ENCODE measurements at places on chromosomes 6 and 20.
A peak's percentile ranks its signal among the peaks of the same experiment; 100 is the strongest.

GRCh38 chr6:43977404-43978111, 149.7 kb downstream of the MRPL14 start:
- H3K36me3 ChIP-seq = no peaks in the 10 kb centered on the region
- no peak for DNase-seq
- H3K4me1 ChIP-seq = no peaks in the 10 kb centered on the region
- no peak overlapping the region for H3K27ac ChIP-seq
- no peak overlapping the region for H3K4me3 ChIP-seq

DNA sequence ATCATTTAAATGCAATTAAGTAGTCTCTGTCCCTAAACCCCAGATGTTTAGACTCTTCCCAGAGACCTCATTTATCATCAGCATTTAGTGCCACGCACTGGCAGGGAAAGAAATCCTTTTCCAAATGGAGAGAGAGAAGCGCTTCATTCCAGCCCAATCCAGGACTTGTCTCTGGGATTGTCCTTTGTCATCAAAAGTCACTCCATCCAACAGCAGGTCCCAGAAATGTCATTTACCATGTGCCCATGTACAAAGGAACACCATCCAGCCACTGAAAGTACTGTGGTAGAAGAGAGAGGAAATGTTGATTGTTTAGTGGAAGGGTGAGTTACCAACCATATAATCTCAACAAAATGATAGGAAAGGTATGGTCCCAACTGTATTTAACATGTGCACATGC, 66.9 kb upstream of the SMIM28 start:
- peaks cover 9% of the 10 kb centered on the region for H3K4me1 ChIP-seq
- DNase-seq = no peak
- H3K27ac ChIP-seq = no peak overlapping the region
- no peak overlapping the region for H3K4me3 ChIP-seq
- no peaks in the 10 kb centered on the region for H3K36me3 ChIP-seq

GRCh38 chr6:159252955-159253508, 83.8 kb downstream of the FNDC1 start:
- H3K27ac ChIP-seq = no peak overlapping the region
- no peaks in the 10 kb centered on the region for H3K4me1 ChIP-seq
- H3K27me3 ChIP-seq = peaks cover 17% of the 10 kb centered on the region

DNA sequence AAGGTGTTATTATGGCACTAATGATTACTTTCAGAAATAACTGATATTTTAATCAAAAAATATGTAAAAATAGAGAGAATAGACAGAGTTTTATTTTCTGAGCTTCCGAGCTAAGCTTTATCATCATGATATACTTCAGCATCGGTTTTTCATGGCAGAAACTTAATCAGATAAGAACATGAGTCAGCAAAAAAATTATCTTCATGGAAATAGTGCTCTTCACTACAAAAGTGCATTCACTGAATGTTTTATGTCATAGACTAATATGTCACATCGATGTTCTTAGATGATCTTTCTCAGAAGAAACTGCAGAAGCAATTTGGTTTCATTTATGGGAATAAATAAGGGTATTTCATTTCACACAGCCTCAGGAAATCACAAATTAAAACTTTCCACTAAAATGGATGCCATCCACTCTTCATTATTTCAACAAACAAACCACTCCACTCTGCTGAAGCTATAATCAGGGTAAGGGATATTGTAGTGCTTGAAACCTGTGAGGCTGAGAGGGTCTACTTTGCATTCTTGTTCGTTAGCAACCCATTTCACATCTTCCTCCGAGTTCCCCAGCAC, 10.2 kb upstream of the MAP3K7 start:
- no peaks in the 10 kb centered on the region for H3K4me1 ChIP-seq
- peaks cover 40% of the 10 kb centered on the region for H3K27me3 ChIP-seq
- no peak for DNase-seq
- no peak overlapping the region for H3K27ac ChIP-seq
- H3K4me3 ChIP-seq = no peak overlapping the region

GRCh38 chr20:33650753-33651561, 11.2 kb upstream of the C20orf144 start:
- H3K27me3 ChIP-seq = no peaks in the 10 kb centered on the region
- DNase-seq = no peak
- no peak overlapping the region for H3K4me3 ChIP-seq
- peaks cover 34% of the 10 kb centered on the region for H3K4me1 ChIP-seq

DNA sequence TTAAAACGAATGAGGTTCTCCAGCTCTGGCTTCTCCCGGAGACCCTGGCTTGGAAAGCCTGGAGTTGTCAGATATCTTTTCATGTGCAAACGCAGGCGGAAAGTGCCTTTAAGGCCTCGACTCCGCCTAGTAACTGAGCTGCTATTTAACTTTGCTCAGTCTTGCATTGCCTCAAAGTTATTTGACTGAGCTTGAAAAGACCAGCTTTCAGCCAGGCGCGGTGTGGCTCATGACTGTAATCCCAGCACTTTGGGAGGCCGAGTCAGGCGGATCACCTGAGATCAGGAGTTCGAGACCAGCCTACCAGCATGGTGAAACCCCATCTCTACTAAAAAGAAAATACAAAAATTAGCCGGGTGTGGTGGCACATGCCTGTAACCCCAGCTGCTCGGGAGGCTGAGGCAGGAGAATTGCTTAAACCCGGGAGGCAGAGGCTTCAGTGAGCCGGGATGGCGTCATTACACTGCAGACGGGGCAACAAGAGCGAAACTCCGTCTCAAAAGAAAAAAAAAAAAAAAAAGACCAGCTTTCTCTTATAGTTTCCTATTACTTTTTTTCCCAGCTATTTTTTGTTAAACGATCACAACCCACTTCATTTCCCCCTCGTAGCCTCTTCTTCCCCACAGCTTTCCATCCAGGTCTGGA, 1.9 kb downstream of the GCNT2 start:
- no peak for DNase-seq
- peaks cover 84% of the 10 kb centered on the region for H3K4me1 ChIP-seq
- H3K4me3 ChIP-seq = peak overlapping the region; percentile 75
- H3K27me3 ChIP-seq = no peaks in the 10 kb centered on the region

DNA sequence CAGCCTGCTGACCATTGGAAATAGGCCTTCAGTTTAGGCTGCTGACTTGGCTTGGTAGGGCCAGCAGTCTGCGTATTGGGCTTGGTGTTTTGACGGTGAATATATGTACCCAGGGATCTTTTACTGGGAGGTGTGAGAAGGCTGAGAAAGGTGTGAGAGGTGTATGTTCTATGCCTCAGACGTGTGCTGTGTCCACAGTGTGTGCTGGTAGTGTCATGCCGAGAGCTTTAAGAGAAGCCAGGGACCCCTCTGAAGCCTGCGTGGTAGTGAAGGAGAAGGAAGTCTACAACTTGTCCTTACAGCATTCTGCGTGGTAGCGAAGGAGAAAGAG, 2.1 kb downstream of the SS18L1 start:
- H3K36me3 ChIP-seq = peaks cover 28% of the 10 kb centered on the region
- no peak for DNase-seq
- H3K4me1 ChIP-seq = peaks cover 55% of the 10 kb centered on the region
- H3K4me3 ChIP-seq = peak overlapping the region; percentile 90
- H3K27ac ChIP-seq = no peak overlapping the region

DNA sequence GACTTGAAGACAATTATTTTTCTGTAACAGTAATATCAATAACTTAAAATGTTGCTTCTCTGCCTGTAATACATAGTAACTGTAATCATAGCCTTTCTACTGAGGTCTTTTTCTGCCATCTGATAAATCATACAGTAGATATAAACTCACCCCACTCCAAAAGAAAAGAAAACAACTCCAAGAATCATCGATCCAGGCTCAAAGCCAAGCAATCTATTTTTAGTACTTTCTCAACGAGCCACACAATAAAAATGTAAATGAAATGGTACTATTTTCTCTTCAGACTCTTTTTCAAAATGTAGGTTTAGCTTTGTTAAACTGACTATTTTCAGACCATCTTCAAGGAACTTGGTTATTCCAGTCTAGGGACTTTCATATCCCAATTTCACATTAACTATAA, 493.3 kb downstream of the ADGRB3 start:
- H3K4me3 ChIP-seq = no peak overlapping the region
- no peaks in the 10 kb centered on the region for H3K36me3 ChIP-seq
- H3K27me3 ChIP-seq = peaks cover 3% of the 10 kb centered on the region
- no peaks in the 10 kb centered on the region for H3K4me1 ChIP-seq

DNA sequence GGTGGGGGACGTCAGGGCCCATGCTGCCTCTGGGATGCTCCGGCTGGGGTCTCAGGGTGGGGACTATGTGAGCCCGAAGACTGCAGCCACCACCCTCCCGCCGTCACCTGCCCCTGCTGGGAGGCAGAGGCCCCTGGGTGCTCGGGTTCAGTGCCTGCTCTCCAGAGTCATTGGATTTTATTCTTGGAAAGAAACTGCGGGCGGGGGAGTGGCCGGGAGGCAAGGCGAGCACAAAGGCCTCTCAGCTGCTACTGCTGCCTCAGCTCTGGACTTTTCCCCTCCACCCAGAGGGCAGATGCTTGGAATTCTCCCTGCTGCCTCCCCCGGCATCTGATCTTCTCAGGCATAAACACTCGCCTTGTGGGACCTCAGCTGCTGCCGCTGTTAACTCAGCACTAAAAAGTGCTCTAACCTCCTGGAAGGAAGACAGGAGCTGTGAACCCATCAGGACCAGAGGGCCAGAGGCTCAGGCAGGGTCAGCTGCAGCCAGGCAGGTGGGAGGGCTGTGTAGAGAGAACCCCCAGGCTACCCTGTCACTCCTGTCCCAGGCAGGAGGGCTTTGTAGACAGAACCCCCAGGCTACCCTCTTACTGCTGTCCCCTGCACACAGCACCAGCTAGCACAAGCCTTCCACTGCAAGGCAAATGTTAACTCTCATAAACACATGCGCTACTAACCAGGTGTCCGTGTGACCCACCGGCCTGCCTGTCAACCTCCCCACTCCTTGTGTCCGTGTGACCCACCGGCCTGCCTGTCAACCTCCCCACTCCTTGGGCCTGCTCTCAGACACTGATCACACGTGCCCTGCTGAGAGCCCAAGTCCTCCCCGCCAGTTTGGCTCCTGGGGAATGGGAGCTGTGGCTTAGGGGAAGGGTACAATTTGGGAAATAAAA, 9.4 kb upstream of the FRMD1 start:
- DNase-seq = peak; percentile 67
- peaks cover 73% of the 10 kb centered on the region for H3K4me1 ChIP-seq
- H3K4me3 ChIP-seq = peak overlapping the region; percentile 15

GRCh38 chr6:152233547-152234320, 403.4 kb downstream of the SYNE1 start:
- H3K4me3 ChIP-seq = no peak overlapping the region
- peaks cover 38% of the 10 kb centered on the region for H3K36me3 ChIP-seq
- no peaks in the 10 kb centered on the region for H3K27me3 ChIP-seq
- H3K4me1 ChIP-seq = no peaks in the 10 kb centered on the region

DNA sequence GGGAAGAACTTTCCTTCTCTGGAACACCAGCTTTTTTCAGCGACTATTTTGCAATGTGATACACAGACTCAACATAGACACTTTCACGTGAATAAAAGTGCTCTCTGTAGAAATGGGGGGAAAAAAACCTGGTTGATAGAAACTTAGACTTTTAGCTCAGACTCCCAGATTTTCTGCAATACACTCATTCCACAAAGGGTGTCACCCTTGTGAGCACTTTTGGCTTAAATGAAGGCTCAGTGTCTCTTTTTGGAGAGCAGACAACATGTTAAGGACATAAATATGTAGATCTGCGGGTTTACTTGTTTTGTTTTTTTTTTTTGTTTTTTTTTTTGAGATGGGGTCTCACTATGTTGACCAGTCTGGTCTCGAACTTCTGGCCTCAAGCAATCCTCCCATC, 579.6 kb downstream of the PTPRT start:
- DNase-seq = no peak
- peaks cover 12% of the 10 kb centered on the region for H3K27me3 ChIP-seq
- no peak overlapping the region for H3K4me3 ChIP-seq
- H3K36me3 ChIP-seq = no peaks in the 10 kb centered on the region

GRCh38 chr20:58141971-58142842, 86.2 kb downstream of the ANKRD60 start:
- no peak overlapping the region for H3K4me3 ChIP-seq
- no peak overlapping the region for H3K27ac ChIP-seq
- no peak for DNase-seq
- peaks cover 53% of the 10 kb centered on the region for H3K27me3 ChIP-seq
- H3K36me3 ChIP-seq = no peaks in the 10 kb centered on the region

GRCh38 chr6:108762394-108762793, 85.8 kb upstream of the ARMC2 start:
- DNase-seq = no peak
- H3K27ac ChIP-seq = no peak overlapping the region
- H3K36me3 ChIP-seq = no peaks in the 10 kb centered on the region
- H3K4me1 ChIP-seq = peaks cover 11% of the 10 kb centered on the region

DNA sequence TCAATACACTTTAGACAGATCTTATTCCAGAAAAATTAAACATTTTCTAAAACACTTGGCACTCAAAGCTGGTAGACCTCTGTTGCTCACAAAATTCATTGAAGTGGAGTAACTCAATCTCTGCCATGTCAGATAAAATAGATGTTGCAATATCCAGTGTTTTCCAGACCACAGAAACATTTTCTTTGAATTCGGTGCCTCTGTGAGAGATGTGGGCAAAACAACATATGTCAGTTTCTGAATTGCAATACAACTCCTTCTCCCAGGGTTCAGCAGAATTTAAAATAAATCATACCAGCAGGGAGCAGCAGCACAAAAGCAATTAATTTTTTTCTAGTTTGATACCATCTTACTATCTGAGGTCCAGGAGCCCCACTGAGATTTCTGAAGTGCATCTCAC, 11.3 kb upstream of the PKHD1 start:
- DNase-seq = no peak
- peaks cover 6% of the 10 kb centered on the region for H3K36me3 ChIP-seq
- no peak overlapping the region for H3K4me3 ChIP-seq
- no peak overlapping the region for H3K27ac ChIP-seq

Measured in nephron progenitor cell (in vitro differentiated cells).